ENCODE measurements at places on chromosomes 5 and 9.

GRCh38 chr9:128895556-128895955, 13.6 kb downstream of the LRRC8A start:
- DNase-seq = no peak

GRCh38 chr5:132428147-132428482, 58.6 kb downstream of the SLC22A5 start:
- DNase-seq = no peak

- no peak for DNase-seq
These were observed 33.5 kb upstream of the ADAM19 start for GRCh38 chr5:157608972-157609565.

DNA sequence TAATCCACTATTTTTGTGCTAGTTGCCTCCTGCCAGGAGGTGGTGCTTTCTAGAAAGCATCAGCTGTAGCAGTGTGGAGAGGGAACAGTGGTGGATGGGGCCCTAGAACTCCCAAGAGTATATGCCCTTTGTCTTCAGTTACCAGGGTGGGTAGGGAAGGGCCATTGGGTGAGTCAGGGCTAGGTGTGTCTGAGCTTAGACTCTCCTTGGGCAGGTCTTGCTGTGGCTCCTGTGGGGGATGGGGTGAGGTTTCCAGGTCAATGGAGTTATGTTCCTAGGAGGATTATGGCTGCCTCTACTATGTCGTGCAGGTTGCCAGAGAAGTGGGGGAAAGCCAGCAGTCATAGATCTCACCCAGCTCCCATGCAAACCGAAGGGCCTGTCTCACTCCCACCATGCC, 11.3 kb upstream of the ADAMTS12 start:
- DNase-seq = no peak

DNA sequence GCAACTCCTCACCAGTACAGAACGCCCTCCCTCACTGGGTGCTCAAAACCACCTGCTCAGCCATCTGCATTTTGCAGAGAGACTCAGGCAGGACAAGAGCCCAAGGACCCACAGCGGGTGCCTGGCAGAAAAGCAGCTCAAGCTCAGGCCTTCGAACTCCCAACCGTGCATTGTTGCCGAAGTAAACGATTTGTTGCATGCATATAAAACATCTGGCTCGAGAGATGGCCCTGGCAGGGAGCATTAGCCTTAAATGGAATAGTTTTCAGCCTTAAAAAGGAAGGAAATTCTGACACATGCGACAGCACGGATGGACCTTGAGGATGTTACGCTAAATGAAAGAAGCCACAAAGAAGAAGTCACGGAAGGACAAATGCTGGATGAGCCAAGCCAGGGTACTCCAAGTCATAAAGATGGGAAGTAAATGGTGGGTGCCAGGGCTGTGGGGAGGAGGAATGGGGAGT, 160.4 kb upstream of the PHYKPL start:
- no peak for DNase-seq

- DNase-seq = peak; percentile 48
These were observed 732 bp downstream of the MARCHF11 start for GRCh38 chr5:16178745-16179372.

DNA sequence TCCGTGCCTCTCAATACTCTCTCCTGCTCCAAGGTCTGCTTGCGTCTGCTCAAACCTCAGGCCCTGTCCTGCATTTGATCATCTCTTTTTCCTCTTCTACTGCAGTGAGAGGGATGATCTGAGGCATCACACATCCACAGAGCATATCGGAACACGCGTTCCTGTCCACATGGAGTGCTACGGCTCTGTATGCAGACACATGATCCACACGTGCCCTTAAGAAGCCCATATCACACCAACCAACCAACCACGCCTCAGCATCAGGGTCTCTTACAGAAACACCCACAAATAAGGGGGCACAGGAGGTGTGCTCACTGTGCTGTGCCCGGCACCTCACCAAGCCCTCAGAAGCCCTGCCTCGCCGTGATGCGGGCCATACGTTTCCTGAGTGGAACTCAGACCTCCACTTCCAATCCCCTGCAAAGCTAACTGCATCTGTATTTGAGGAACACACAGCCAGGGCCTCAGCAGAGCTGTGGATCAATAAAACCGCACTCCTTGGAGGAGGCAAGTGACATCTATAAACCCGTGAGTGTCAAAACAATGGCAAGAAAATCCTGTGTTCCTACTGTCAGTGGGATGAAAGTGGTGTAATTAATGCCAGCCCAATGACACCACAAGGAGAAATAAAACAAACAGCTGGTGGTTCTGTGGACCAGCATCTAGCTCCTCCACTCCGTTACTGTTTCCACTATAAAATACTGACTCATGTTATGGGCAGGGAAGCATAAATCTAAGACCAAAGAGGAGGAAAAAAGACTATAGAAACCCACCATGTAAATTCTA, 40.4 kb downstream of the AK8 start:
- DNase-seq = no peak

- DNase-seq = no peak
These were observed 171.9 kb upstream of the ELL2 start for GRCh38 chr5:96133341-96134079.

DNA sequence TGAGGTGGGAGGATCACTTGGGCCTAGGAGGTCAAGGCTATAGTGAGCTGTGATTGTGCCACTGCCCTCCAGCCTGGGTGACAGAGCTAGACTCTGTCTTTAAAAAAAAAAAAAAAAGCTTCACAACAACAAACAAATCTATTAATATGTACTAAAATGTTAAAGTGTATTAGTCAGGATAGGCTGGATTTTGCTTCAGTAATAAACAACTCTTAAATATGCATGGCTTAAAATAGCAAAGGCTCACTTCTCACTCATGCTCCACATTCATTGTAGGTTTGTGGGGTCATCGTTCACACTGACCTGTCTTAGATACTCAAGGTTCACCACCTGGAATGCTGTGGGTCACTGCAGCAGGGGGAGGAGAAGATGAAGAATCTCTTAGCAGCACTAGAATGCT, 33.8 kb upstream of the COL15A1 start:
- no peak for DNase-seq

DNA sequence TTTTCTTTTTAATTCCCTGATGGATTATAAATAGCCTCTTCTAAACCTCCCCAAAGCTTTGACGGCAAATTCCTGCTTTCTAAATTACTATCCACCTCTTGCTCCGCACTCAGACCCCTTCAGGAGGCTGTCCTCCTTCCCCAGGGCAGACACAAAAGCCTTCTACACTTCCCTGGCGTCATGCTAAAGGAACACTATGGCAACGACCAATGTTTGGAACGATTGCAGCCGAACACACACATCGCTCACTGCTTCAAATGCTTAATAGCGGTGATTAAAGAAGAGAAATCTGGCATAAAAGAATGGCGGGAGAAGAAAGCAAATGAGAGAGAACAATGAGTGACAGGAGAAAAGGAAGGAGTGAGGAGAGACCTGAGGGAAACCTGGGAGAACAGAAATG, 297.3 kb downstream of the MLLT3 start:
- no peak for DNase-seq

- DNase-seq = no peak
These were observed 1.5 kb downstream of the NFIL3 start for GRCh38 chr9:91421971-91422757.

- no peak for DNase-seq
These were observed 156.9 kb upstream of the FST start for GRCh38 chr5:53323511-53323910.

DNA sequence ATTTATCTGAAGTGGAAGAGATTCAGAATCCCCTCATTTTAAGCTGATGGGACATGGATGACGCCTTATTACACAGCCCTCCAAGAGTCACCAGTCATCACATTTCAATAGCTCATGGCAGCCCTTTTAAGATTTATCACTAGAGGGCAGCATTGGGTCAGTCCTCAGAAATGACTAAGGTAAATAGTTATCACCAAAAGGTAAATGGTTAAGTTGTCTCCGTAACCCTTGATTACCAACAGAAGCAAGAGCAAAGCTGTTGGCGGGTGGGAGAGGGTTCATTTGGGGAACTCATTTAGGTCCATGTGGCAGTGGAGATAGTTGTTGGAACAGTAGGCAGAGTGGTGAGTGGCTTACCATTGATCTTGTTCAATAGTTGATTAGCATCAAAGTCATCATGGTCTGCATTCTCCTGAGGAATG, 12.0 kb upstream of the C9 start:
- peak; percentile 36 for DNase-seq

DNA sequence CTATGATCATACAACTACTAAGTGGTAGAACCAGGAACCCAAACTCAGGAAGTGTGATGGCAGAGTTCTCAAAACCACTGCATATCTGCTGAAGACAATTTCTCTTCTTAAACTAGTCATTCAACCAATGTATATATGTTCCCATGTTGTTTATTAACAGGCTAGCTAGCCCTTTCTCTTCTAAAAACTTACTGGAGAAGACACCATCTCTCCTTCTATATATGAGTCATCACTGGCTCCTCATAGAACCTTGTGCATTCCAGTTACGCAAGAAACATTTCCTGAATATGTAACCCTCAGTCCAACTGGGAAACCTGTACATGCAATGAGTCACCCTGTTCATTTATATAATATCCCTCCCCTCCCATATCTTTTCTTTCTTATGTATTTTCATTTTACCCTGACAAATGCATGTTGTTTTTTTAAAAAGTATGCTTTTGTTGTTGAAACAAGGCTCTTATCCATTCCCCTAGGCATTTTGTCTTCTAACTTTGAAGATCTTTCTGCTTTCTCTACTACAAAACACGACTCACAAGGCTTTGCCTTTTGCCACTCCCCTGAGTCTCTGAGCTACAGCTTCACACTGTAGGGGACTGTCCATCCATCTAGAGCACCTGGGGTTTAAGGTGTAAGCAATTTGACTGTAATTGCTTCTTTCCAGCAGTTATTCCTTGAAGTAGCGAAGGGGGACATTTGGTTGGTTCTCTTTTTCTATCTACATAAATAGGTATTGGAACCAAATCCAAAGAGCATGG, 119.5 kb downstream of the ANXA1 start:
- no peak for DNase-seq

GRCh38 chr5:14331386-14331781, 188.2 kb downstream of the TRIO start:
- no peak for DNase-seq

DNA sequence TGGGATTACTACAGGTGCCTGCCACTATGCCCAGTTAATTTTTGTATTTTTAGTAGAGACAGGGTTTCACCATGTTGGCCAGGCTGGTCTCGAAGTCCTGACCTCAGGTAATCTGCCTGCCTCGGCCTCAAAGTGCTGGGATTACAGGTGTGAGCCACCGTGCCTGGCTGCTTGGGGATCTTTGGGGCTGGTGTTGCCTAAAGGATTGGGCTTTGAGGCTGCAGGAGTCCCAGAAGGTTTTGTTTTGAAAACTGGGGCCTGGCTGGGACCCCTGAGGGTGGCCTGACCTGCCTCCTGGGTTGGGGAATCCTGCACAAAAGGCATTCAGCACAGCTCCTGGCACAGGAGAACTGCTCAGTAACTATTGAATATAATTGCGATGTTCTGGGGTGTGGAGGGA, 25.1 kb upstream of the SHB start:
- no peak for DNase-seq

Measured in NCI-H1105 treated with DMSO at 0.1 percent for 48 hours (cell line).